H4 (cell line): ENCODE measurements at places on chromosomes 7 and 10. TPM values are rescaled to one million over a fixed set of nuclear protein-coding genes. Genes with fewer than 3 reads are reported as not detected.

Gene BCAP29
- total RNA-seq, result 122 and 171 TPM in 2 replicates

Gene DDX50
- 41.2 and 42.5 TPM in 2 replicates for total RNA-seq

Gene ATOH7
- total RNA-seq, result 0.27 and 0.88 TPM in 2 replicates

Gene MASTL
- total RNA-seq, result 13.4 and 18.1 TPM in 2 replicates

Gene CELF2
- 0.72 and 0.77 TPM in 2 replicates for total RNA-seq

Gene FOXI2
- total RNA-seq, result not detected in 2 replicates

Gene C10orf143
- total RNA-seq, result 1.3 and 2.2 TPM in 2 replicates

Gene PLXDC2
- 27.9 and 30.3 TPM in 2 replicates for total RNA-seq

Gene SPDYE2
- not detected in 2 replicates for total RNA-seq

Gene CLCN1
- total RNA-seq, result not detected in 2 replicates

Gene GNG11
- 57.1 and 58.5 TPM in 2 replicates for total RNA-seq

Gene ABCB4
- total RNA-seq, result 0.17 and 0.27 TPM in 2 replicates

Gene C10orf90
- total RNA-seq, result 0.19 and 1.7 TPM in 2 replicates

Gene GALNT11
- total RNA-seq, result 53.7 and 77.5 TPM in 2 replicates

Gene LRRTM3
- total RNA-seq, result not detected in 2 replicates

Gene HMX2
- total RNA-seq, result 0.27 TPM in 1 of 2 replicates, not detected in the other

Gene CYP26C1
- not detected in 2 replicates for total RNA-seq

Gene PNLIPRP1
- not detected in 2 replicates for total RNA-seq

Gene TMEM229A
- total RNA-seq, result not detected in 2 replicates

Gene HDAC9
- 12.8 and 22.5 TPM in 2 replicates for total RNA-seq

Gene SFTPA1
- total RNA-seq, result not detected in 2 replicates

Gene ZNF775
- 0.56 and 0.90 TPM in 2 replicates for total RNA-seq

Gene C7orf57
- 0.06 and 0.08 TPM in 2 replicates for total RNA-seq

Gene TMEM213
- total RNA-seq, result not detected in 2 replicates

Gene ACSL5
- 13.5 and 13.7 TPM in 2 replicates for total RNA-seq

Gene GPR85
- 2.4 and 2.7 TPM in 2 replicates for total RNA-seq

Gene ADCYAP1R1
- total RNA-seq, result 0.17 and 0.27 TPM in 2 replicates

Gene SFMBT2
- 0.85 and 1.0 TPM in 2 replicates for total RNA-seq
